ENCODE measurements at places on chromosomes 13 and 19. TPM values are rescaled to one million over a fixed set of nuclear protein-coding genes. Genes with fewer than 3 reads are reported as not detected.
A peak's percentile ranks its signal among the peaks of the same experiment; 100 is the strongest.

DNA sequence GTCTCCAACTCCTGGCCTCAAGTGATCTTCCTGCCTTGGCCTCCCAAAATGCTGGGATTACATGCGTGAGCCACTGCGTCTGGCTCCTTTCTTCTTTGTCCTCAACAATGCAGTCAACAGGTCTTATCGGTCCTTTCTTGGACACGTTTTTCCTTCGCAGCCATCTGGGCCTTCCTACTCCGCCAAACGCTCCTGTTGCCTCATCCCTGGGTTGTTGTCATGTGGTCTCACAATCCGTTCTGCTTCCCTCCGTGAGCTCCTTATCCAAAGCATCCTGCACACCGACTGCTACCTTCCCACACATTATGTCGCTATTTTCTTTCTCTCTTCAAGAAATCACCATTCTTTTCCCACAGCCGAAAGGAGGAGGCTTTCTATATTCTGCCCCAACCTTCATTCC is 306.8 kb downstream of the DCLK1 start:
- no peak for DNase-seq

- DNase-seq: no peak
These were observed 92.0 kb downstream of the C13orf42 start for GRCh38 chr13:51019026-51019425.

DNA sequence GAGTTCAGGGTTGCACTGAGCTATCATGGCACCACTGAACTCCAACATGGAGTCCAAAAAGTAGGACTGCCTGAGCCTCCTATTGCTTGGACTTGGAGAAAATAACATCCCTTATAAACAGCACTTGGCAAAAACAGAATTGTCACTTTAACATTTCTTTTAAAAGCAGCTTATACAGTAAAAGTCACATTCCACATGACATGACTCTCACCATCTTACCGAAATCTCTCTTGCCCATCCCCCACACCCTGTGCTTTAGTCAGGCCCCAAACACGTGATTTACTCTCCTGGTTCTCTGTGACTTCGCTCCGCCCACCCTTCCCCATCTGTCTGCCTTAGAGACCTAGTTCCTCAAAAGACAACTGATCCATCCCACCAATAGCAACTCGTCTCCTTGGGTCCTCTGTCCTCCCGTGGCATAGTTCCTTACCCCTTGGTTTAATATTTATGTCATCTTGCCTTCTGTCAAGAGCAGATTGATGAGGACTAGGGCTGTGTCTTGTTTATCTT is 4.6 kb downstream of the SAFB start:
- peak; percentile 66 for DNase-seq

DNA sequence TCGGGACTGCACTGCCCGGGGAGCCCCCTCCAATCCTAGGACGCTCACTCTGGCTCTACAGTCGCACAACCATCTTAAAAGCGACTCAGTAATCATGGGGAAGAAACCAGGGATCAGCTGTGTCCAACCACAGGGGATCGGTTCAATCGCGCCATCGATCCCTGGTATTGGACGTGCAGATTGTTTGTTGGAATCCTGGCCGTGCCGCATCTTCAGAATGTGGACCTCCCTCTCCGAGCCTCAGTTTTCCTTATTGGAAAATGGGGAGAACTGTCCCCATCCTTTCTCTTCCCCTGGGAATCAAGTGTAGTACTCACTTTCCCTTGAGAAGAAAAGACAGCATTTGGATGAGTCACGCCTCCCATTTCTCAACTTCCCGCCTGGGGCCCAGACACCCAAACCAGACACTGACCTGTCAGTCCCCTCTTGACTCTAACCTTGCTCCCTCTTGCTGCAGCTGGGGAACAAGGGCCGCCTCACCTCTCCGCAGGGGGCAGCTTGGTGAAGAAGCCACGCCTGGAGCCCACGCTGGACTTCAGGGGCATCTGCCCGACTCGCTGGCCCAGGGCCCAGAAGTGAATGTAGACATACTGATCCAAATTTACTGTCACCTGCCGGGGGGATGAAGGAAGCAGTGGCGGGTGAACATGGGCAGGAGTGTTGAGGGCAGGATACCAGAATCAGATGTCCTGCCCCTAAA is 17.6 kb downstream of the EMP3 start:
- no peak for DNase-seq

GRCh38 chr13:72437458-72437857 is 290.0 kb downstream of the MZT1 start:
- DNase-seq: no peak

DNA sequence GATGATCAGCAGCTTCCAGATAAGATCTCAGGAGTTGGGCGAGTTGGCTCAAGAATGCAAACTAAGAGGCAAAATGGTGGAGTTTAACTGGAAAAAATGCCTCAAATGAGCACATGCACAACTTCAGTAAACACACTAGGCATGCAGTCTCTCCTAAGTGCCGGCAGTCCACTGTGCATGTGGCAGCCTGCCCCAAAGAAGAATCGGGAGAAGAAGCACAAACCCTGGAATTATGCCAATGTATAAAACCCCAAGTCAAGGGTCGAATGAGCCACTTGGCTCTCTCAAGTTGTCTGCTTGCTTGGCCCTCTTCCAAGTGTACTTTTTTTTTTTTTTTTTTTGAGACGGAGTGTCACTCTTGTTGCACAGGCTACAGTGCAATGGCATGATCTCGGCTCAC is 53.3 kb upstream of the SLITRK1 start:
- no peak for DNase-seq

FCER2 gene
- not detected for total RNA-seq

Measured in heart left ventricle (tissue), 16 donors.